Gastrocnemius medialis (tissue), 4 donors: ENCODE measurements at places on chromosomes 11 and 22.
A peak's percentile ranks its signal among the peaks of the same experiment; 100 is the strongest.

DNA sequence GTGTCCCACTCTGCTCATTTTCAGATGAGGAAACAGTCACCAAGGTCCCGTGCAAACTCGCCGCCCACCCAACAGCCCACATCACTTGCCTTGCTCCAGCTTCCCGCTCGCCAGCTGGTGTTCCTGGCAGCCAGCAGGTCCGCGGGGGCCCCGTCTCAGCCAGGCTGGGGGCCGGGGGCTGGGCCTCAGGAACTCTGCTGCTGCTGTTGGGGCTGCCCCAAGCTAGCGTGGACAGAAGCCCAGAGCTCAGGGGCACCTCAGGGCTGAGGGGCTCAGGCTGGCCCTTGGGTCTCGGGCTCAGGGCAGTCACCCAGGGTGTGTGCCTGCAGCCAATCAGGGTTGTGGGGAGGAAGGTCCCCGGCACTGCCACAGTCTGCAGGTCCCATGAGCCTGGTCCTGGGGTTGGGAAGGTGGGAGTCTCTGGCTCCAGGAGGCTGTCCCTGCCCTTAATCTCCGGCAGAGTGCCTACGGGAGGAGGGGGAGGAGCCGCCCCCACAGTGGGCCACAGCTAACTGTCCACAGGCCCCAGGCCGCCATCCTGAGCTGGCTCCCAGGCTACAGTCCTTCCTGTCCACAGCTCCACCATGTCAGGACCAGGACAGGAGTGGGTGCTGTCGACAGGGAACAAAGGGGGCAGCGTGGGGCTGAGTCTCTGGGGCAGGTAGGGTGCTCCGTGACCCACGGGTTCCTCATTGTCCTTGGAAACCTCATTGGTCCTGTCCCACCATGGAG lies 65.2 kb downstream of the ARFGAP3 start:
- no peak for DNase-seq

DNA sequence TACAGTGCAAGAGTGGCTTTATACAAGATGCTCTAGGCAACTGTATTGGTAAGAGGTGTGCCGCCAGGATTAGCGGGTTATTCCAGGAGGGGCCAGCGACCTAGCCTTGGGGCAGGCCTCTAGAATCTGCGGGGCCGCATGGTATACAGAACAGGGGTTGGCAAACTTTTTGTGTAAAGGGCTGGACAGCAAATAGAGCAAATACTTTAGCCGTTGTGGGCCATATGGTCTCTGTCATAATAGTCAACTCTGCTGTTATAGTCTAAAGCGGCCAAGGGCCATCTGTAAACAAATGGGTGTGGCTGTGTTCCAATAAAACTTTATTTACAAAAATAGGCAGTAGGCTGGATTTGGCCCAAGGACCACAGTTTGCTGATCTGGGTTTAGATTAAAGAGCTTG lies 32.6 kb downstream of the FBLN1 start:
- DNase-seq = no peak

GRCh38 chr22:43837666-43838065 lies 24.6 kb downstream of the SULT4A1 start:
- DNase-seq = no peak

DNA sequence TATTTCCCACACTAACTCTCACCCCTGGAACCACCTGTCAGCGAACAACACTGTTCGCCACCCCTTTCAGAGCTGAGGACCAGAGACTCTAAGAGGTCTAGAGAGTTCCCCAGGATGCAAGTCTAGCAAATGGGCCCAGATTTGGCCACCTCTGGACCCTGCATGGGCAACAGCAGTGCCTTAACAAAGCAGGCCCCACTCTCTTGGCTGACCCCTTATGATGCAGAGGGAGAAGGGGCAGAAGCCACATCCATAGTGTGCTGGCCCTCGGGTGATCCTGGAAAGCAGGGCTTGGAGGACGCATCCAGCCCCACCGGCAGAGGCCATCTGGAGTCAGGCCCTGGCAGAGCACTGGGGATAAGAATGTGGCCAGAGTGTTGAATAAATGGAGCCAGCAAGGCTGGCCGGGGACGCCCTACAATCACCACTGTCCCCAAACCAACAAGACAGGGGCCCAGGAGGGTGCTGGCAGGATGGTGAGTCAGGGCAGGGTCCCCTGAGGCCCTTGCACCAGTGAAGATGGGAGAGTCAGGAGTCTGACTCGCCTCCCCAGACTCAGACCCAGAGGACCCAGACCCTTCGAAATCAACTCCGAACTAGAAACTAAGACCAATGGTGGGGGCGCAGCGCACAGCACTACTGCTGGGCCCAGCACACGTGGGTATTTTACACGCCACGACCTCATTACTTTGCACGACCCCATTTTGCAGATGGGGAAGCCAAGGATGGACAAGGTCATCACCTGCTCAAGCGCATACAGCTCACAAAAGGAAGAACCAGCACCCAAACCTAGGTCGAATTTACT lies 6.5 kb downstream of the CSNK1E start:
- DNase-seq = no peak

DNA sequence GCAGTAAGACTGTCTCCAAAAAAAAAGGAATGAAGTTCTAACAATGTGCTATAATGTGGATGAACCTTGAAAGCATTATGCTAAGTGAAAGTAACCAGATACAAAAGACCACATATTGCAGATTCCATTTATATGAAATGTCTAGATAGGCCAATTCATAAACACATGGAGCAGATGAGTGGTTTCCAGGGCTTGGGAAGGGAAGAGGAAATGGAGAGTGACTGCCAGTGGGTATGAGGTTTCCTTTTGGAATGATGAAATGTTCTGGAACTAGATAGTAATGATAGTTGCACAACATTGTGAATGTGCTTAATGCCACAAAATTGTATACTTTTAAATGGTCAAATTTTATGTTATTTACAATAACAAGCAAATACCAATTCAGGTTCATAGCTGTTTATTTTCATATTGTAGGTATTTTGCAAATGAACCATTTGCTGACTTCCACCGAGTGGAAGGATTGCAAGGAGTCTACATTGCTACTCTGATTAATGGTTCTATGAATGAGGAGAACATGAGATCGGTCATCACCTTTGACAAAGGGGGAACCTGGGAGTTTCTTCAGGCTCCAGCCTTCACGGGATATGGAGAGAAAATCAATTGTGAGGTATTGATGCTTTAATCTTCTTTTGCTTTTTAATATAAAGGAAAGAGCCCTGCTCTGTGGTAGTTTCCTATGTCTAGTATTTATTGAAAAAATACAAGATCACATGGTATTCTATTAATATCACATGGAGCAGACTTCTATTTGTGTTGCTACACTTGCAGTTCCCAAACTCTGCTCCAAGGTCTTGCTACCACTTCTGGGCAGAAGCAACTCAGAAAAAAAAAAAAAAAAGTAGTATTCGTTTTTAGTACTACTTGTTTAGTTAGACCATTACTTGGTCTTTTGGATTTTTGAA lies 67.7 kb upstream of the SORL1-AS1 start:
- no peak for DNase-seq

DNA sequence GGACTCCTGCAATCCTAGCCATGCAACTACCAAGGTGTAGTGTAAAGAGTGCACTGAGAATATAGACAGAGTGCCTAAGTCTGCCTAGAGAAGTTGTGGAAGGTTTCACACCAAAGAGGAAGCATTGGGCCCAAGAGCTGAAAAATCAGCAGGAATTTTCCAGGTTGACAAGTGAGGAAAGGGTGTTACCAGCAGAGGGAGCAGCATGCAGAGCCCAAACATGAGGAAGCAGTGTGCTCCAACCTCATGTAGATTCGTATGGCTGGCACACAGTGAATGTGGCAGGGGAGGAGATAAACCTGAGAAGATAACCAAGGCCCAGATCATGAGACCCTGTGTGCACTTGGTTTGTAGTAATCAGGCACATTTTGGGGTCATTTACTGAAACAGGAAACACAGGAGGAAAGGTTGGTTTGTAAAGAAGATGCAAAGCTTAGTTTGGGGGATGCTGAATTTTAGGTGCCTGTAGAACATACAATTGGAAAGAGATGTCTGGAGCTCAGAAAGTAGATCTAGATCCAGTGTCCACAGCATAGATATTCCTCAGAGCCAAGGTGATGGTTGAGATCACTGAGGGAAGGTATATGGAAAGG lies 1.7 kb downstream of the HPX start:
- DNase-seq = peak; percentile 29

GRCh38 chr11:27427183-27427980 lies 45.2 kb downstream of the LGR4 start:
- no peak for DNase-seq

GRCh38 chr22:26756675-26757293 lies 99.4 kb downstream of the MIAT start:
- DNase-seq = no peak

- DNase-seq = no peak
Observed at GRCh38 chr11:57662893-57663292, 5.0 kb upstream of the ZDHHC5 start.

DNA sequence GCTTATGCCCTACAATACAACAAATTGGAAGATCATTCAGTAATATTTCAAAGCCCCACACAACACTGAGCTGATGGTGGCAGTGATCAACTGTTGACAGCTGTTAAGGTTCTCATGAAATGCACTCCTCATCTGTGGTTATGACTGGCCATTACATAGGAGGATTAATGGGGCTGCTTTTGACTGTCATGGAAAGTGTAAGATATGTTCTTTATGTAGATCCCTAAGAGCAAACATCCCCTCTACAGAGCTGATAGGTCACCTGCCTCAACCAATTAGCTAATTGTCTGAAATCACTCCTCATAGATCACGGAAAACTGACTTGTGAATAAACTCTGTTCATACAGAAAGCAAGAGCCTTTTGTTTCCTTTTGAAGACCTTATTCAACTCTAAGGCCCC lies 78.1 kb downstream of the GAB2 start:
- DNase-seq = no peak

DNA sequence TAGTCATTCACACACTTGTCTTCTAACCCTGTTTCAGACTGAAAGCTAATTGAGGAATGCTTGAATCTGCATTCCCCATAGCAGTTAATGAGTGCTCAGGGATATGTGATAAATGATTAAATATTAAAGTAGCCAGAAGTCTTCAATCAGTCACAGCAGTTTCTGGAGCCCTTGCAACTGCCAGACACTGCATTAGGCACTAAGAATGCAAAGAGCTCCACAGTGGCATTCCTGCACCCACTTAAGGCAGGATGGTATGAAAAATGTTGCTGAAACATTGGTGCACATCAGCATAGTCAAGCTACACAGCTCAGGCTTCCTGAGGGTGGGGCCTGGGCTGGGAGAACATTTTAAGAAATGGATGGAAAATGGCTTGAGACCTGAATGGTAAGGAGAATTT lies 6.5 kb downstream of the DTX4 start:
- DNase-seq = no peak

GRCh38 chr11:109378034-109378433 lies 44.0 kb upstream of the C11orf87 start:
- no peak for DNase-seq

DNA sequence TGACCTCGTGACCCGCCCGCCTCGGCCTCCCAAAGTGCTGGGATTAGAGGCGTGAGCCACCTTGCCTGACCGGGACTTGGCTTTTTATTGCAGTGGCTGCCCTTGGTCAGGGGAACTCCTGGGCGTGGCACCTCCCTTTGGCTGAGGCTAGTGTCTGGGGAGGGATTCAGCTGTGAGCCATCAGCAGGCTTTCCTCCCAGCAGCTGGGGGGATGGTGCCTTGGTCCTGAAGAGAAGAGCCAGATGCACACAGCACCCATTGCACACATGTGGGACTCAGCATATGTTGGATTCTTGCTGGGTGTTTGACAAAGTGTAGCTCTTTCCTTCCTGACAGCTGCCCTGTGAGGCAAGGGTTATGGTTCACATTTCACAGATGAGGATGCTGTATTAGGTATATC lies 8.4 kb downstream of the CYTH4 start:
- DNase-seq = no peak
